ENCODE measurements at places on chromosomes 1 and 21. TPM values are rescaled to one million over a fixed set of nuclear protein-coding genes. Genes with fewer than 3 reads are reported as not detected.

The FMO3 gene
- not detected for total RNA-seq

The RTCA gene
- 47.8 TPM for total RNA-seq

The WDR47 gene
- total RNA-seq: 23.1 TPM

The MAP7D1 gene
- 144 TPM for total RNA-seq

The AURKAIP1 gene
- total RNA-seq: 117 TPM

The VSIG8 gene
- not detected for total RNA-seq

The PTPN7 gene
- not detected for total RNA-seq

The SELENBP1 gene
- total RNA-seq: 42.0 TPM

The DCST2 gene
- not detected for total RNA-seq

The PAX7 gene
- total RNA-seq: not detected

The XCL1 gene
- not detected for total RNA-seq

The XKR8 gene
- 9.7 TPM for total RNA-seq

The OR6K3 gene
- total RNA-seq: not detected

The NCAM2 gene
- total RNA-seq: 34.2 TPM

The CDCA8 gene
- 9.6 TPM for total RNA-seq

The SFT2D2 gene
- 104 TPM for total RNA-seq
